RWPE2 (cell line): ENCODE measurements at places on chromosomes 3 and 15.
A peak's percentile ranks its signal among the peaks of the same experiment; 100 is the strongest.

DNA sequence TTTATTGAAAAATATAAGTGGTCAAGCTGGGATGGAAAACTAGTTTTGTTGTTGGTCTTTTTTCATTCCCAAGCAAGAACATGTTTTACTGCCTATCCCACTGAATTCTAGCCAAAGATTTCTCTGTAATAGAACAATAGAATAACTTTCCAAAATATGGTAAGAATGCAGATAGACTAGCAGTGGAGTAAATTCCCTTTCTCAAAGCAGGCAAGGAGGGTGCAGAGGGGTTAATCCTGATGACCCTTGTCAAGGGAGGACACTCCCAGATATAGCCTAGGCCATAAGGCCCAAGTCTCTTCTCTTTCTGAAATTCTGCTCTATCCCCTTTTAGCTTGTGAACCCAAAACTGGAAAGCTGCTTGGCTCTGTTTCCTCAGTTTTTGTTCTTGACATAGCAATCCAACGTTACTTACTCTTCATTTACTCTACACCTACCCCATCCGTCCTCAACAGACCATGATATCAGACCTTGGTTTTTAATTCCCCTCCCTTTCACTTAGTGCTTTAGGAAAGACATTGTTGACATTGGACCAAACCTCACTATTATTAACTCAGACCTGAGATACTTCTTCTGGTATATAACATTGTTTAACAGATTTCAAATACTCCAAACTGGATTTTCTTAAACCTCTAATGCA, 453.6 kb upstream of the THBS1 start:
- no peak overlapping the region for H3K4me3 ChIP-seq
- H3K27ac ChIP-seq: peak overlapping the region; percentile 95
- H3K27me3 ChIP-seq: no peaks in the 10 kb centered on the region
- H3K4me1 ChIP-seq: peaks cover 69% of the 10 kb centered on the region
- no peaks in the 10 kb centered on the region for H3K36me3 ChIP-seq
- DNase-seq: no peak

- no peak overlapping the region for H3K4me3 ChIP-seq
- DNase-seq: peak; percentile 56
- H3K36me3 ChIP-seq: no peaks in the 10 kb centered on the region
- no peaks in the 10 kb centered on the region for H3K27me3 ChIP-seq
Measured at GRCh38 chr3:11548721-11549131, 95.0 kb downstream of the VGLL4 start.

DNA sequence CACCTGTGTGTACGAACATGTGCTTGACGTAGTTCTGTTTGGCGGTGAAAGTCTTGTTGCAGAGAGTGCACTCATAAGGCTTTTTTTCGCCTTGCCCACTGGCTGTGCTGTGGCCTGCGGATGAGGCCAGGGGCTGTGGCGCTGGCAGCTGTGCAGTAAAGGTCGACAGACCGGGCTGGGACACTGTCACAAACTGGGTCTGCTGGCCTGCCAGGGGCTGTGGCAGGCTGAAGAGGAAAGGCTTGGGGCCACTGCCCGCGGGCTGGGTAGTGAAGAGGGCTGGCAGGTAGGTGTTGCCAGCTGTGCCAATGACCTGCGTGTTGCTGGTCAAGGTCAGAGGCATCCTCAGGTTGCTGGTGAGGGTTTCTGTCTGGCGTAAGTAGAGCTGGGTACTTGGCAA, 56.4 kb downstream of the TIGIT start:
- no peak overlapping the region for H3K4me3 ChIP-seq
- no peak for DNase-seq
- no peaks in the 10 kb centered on the region for H3K27me3 ChIP-seq
- no peak overlapping the region for H3K27ac ChIP-seq
- no peaks in the 10 kb centered on the region for H3K4me1 ChIP-seq
- H3K36me3 ChIP-seq: no peaks in the 10 kb centered on the region

DNA sequence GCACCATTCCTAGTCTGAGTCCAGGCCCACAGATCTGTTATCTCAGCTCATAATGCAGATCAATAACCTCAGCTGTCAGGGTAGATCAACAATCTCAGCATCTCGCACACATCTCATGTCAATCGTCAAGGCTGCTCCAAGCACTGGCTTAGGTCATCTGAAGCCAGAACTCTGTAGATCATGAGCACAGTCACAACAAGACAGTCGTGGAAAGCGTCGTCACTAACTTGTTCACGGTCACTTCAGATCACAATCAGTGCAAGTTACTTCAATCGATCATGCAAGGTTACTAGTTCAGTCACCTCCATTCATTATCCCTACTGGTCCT, 71.8 kb downstream of the RBPMS2 start:
- DNase-seq: no peak
- H3K4me1 ChIP-seq: peaks cover 30% of the 10 kb centered on the region
- H3K27ac ChIP-seq: peak overlapping the region; percentile 32
- H3K36me3 ChIP-seq: peaks cover 9% of the 10 kb centered on the region; the same call in 1 of the 2 replicates
- peak overlapping the region; percentile 82 for H3K4me3 ChIP-seq
- H3K27me3 ChIP-seq: no peaks in the 10 kb centered on the region

- DNase-seq: no peak
- H3K36me3 ChIP-seq: no peaks in the 10 kb centered on the region
- peak overlapping the region; percentile 84 for H3K27ac ChIP-seq
Measured at GRCh38 chr15:98003518-98003917, 43.0 kb downstream of the ARRDC4 start.

DNA sequence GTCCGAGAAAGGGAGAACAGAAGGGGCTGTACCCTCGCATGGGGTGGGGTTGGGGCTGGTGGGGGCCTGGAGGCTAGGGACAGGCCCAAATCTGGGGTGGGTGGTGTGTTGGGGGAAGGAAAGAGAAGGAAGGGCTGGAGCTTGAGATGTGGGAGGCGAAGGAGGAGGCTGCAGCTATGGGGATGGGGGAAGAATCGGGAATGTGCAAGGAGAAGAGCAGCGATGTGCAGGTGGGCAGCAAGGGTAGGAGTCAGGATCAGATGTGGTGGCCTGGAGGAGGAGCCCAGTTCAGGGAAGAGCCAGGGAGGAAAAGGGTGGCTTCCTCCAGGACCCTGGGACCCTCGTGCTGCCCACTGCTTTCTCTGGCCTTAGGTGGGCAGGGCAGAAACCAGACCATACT, 21.2 kb downstream of the ZNF35 start:
- H3K36me3 ChIP-seq: 0 out of 2 replicates have a peak, but pooled peaks cover 3% of the 10 kb centered on the region
- H3K4me1 ChIP-seq: peaks cover 10% of the 10 kb centered on the region
- no peaks in the 10 kb centered on the region for H3K27me3 ChIP-seq
- H3K4me3 ChIP-seq: no peak overlapping the region
- H3K27ac ChIP-seq: no peak overlapping the region

- H3K27ac ChIP-seq: no peak overlapping the region
- H3K4me1 ChIP-seq: no peaks in the 10 kb centered on the region
- no peak overlapping the region for H3K4me3 ChIP-seq
- H3K36me3 ChIP-seq: no peaks in the 10 kb centered on the region
- DNase-seq: no peak
- peaks cover 7% of the 10 kb centered on the region for H3K27me3 ChIP-seq
Measured at GRCh38 chr15:33545866-33546265, 235.1 kb downstream of the RYR3 start.

GRCh38 chr3:193346259-193346658, 32.3 kb downstream of the ATP13A5 start:
- no peaks in the 10 kb centered on the region for H3K4me1 ChIP-seq
- DNase-seq: no peak
- H3K27ac ChIP-seq: no peak overlapping the region
- H3K36me3 ChIP-seq: no peaks in the 10 kb centered on the region

- DNase-seq: no peak
- no peaks in the 10 kb centered on the region for H3K27me3 ChIP-seq
- H3K27ac ChIP-seq: no peak overlapping the region
- no peak overlapping the region for H3K4me3 ChIP-seq
- H3K4me1 ChIP-seq: no peaks in the 10 kb centered on the region
Measured at GRCh38 chr15:32878869-32879805, 161.3 kb downstream of the GREM1 start.

- no peak for DNase-seq
- H3K27me3 ChIP-seq: no peaks in the 10 kb centered on the region
- H3K27ac ChIP-seq: no peak overlapping the region
Measured at GRCh38 chr3:141811348-141811747, 48.1 kb downstream of the GRK7 start.

DNA sequence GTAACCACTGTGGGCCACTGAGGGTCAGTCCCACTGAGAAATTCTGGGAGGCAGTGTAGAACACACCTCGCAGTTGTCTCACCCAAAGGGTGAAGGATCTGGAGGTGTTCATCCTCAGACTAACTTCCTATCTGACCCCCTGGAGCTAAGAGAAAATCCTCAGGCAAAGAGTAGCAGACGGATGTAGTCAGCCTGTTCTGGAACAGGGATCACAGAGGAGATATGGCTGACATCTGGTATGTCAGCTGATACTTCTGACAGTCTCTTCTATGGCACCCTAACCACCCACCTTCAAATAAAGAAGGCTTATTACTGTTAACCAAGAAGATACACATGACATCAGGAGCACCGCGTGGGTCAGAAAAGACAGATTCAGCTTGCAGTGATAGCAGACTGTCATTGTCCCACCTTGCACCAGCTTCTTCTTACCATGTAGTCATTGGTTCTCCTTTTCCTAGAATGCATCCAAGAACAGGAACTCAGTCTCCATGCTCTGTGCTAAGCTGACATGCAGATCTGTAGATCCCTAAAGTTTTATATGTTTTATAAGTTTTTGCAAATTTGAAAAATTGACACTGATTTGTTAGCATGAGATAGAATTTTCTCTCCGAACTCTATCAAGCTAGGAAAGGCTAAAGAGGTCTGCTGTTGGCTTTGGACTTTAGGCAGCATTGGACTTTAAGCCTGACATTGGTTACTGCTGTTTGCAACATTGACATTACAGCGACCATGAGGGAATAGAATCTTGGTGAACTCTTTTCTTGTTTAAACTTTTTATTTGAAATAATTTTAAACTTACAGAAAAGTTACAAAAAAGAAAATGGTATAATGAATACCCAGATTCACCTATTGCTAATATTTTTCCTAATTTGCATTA, 60.4 kb downstream of the KBTBD12 start:
- no peaks in the 10 kb centered on the region for H3K27me3 ChIP-seq
- H3K27ac ChIP-seq: no peak overlapping the region
- no peaks in the 10 kb centered on the region for H3K36me3 ChIP-seq
- DNase-seq: no peak
- H3K4me3 ChIP-seq: no peak overlapping the region

DNA sequence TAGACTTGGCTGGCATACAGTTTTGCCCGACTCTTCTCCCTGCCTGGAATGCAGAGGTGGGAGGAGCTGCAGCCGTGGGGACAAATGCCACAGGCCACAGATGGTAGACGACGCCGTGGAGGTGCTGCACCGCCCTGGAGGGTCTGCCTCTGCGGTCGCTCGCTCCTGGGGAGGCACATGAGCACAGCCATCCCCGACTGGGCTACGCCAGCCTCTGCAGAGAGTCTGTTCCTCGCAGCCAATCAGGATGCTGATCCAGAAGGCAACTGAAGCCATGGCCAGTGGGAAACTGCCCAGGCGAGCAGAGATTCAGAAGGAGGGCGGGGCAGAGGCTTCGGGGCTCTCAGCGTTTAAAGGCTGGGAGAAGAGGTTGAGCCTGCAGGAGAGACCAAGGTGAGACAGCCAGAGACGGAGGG, 11.9 kb upstream of the LRRC15 start:
- no peak overlapping the region for H3K4me3 ChIP-seq
- H3K36me3 ChIP-seq: no peaks in the 10 kb centered on the region
- DNase-seq: no peak
- H3K27ac ChIP-seq: no peak overlapping the region
- H3K27me3 ChIP-seq: no peaks in the 10 kb centered on the region

GRCh38 chr3:144375088-144375487, 403.5 kb downstream of the DIPK2A start:
- H3K4me1 ChIP-seq: no peaks in the 10 kb centered on the region
- no peak overlapping the region for H3K27ac ChIP-seq
- no peaks in the 10 kb centered on the region for H3K36me3 ChIP-seq
- no peaks in the 10 kb centered on the region for H3K27me3 ChIP-seq
- H3K4me3 ChIP-seq: no peak overlapping the region

DNA sequence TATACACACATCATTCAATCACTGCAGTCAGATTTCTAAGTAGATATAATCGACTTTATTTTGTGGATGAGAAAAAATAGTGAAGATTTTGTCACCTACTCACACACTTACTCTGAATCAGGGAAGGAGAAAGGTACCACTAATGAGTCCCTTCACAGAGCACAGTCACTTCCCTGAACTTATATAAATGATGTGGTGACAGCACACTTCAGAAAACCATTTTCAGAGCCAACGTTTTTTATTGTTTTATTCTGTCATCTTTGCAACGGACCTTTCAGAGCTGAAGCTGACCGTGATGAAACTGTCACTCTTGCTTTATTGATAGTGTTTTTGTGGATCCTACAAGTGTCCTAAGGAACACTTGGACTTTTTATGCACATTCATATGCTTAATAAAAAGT, 956.6 kb downstream of the SQOR start:
- peaks cover 10% of the 10 kb centered on the region for H3K27me3 ChIP-seq
- H3K27ac ChIP-seq: no peak overlapping the region
- no peaks in the 10 kb centered on the region for H3K36me3 ChIP-seq
- no peaks in the 10 kb centered on the region for H3K4me1 ChIP-seq

DNA sequence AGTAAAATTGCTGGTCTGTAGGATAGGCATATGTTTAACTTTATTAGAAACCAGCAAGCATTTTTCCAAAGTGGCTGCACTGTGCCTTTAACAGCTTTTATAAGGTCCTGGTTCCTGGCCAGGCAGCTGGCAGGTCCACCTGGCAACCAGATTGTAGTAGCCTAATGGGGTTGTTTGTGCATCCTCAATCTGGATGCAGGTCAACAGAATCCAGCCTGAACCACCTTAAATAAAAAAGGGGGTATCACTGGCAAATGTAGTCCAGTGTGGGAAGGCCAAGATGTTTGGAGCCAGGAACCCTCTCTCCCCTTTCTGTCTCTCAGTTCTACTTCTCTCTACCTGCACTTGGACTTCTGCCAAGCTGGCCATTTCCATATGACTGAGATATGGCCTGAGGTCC, 200.3 kb downstream of the ZNF621 start:
- no peak overlapping the region for H3K4me3 ChIP-seq
- no peaks in the 10 kb centered on the region for H3K27me3 ChIP-seq
- H3K36me3 ChIP-seq: no peaks in the 10 kb centered on the region
- DNase-seq: no peak

GRCh38 chr15:88533376-88533775, 13.1 kb downstream of the DET1 start:
- peaks cover 3% of the 10 kb centered on the region; the same call in 1 of the 2 replicates for H3K36me3 ChIP-seq
- H3K4me1 ChIP-seq: no peaks in the 10 kb centered on the region

DNA sequence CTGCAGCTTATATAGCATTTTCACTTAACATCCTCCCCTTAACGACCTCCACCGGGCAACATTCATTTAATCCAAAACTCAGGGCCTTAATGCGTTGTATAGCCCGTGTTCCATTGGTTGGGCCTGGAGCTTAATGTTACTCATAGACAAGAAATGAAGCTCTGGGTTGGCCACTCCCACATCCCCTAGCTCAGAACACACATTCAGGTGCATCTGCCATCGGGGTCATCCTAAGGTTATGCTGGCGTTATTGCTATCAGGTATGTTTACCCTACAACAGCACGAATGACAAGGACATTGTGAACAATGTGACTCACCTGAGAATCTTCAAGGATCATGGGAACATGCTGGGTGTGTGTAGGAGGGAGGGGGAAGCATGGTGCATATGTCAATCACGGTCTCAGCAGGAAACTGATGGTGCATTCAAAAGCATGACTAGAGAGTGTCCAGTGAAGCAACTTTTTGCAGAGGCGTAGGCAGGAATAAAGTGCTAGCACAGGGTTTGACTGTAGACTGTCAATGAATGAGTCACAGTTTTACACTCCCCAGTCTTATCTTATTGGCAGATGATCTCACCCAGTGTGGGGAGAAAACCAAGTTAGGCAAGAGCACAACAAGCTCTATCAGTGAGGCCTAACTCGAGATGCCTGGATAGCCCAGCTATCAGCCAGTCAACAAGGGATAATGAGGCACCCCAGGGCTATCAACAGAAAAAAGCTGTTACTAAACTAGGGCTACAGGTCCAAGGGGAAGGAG, 402.1 kb upstream of the MCTP2 start:
- H3K36me3 ChIP-seq: no peaks in the 10 kb centered on the region
- peaks cover 29% of the 10 kb centered on the region for H3K4me1 ChIP-seq
- peak overlapping the region; percentile 82 for H3K27ac ChIP-seq
- peak; percentile 84 for DNase-seq
- H3K4me3 ChIP-seq: no peak overlapping the region
- no peaks in the 10 kb centered on the region for H3K27me3 ChIP-seq
